HuH-7.5 (cell line): ENCODE measurements at places on chromosomes 5 and 9.

DNA sequence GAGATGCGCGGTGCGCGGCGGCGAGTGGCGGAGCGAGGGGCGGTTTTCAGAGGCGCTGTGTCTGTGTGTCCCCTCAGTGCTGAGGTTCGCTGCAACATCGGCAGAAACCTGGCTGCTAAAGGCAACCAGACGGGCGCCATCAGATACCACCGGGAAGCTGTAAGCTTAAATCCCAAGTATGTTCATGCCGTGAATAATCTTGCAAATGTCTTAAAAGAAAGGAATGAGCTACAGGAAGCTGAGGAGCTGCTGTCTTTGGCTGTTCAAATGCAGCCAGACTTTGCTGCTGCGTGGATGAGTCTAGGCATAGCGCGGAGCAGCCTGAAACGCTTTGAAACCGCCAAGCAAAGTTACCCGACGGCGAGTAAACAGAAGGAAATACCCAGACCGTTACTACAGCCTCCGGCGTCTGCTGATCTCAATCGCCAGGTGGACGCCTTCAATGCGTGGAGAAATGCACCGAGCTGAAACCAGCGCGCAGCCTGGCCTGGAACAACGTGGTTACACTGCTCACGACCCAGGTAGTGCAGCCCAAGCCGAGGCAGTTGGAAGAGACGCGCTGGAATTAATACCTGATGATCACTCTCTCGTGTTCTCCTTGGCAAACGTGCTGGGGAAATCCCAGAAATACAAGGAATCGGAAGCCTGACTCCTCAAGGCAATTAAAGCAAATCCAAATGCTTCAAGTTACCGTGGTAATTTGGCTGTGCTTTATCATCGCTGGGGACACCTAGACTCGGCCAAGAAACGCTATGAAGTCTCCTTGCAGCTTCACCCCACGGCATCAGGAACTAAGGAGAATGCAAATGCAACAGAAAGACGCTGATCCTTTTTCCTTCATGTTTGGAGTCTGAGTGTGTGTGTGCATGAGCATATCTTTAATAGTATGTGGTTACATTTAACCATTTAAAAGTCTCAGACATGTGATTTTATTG lies 15.9 kb downstream of the OR2V1 start:
- no peak for DNase-seq

DNA sequence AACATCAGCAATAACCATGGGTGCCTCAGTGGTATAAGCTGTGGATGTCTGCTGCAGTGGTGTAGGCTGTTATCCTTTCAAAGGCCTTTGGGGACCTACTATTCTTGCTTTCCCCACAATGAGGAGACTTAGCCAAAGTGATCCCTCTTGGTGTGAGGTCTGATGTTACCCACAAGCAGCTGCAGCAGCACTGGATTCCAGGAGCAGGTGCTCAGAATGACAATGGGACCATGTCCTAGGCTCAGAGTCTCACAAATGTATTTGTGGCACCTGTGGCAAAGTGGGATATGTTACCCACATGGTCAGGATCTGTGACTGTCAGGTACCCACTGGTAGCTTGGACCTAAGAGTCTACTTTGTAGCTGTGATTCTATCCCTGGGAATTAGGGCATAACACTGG lies 70.4 kb downstream of the RNF130 start:
- no peak for DNase-seq

- DNase-seq, result no peak
Measured at GRCh38 chr5:14438195-14438606, 143.4 kb upstream of the OTULINL start.

GRCh38 chr5:154197801-154198491 lies 7.4 kb downstream of the GALNT10 start:
- DNase-seq, result no peak

DNA sequence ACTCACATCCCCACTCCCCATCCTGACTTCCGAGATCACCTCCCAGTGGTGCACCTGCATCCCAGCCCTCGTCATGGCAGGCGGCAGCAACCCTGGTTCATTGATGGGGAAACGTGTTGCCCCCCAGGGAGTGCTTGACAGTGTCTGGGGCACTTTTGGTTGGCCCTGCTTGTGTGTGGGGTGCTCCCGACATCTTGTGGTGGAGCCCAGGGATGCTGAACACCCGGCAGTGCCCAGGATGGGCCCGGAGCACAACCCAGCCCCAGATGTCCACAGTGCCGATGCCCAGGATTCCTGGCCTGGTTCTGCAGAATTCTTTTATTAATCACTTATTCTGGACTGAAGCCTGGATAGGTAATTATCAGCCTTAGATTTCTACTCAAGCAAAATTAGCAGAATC lies 3.7 kb downstream of the MRPL36 start:
- DNase-seq, result no peak

DNA sequence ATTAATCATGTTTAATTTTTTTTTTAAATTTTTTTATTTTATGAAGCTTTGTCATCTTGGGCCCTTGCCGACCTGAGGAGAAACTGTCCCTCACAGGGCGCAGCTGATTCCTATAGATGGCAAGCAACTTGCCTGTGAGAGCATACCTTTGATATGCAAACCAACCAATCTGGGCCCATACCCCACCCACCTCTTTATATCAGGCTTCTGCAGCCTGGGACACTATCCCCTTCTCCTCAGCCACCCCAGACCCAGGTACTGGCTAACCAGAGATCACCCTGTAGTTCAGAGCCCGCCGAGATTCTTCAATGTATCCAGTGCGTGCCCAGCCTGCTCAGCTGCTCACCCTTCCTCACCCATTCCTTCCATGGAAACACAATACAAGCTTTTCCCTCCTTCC lies 18.7 kb upstream of the AGGF1 start:
- DNase-seq, result no peak

DNA sequence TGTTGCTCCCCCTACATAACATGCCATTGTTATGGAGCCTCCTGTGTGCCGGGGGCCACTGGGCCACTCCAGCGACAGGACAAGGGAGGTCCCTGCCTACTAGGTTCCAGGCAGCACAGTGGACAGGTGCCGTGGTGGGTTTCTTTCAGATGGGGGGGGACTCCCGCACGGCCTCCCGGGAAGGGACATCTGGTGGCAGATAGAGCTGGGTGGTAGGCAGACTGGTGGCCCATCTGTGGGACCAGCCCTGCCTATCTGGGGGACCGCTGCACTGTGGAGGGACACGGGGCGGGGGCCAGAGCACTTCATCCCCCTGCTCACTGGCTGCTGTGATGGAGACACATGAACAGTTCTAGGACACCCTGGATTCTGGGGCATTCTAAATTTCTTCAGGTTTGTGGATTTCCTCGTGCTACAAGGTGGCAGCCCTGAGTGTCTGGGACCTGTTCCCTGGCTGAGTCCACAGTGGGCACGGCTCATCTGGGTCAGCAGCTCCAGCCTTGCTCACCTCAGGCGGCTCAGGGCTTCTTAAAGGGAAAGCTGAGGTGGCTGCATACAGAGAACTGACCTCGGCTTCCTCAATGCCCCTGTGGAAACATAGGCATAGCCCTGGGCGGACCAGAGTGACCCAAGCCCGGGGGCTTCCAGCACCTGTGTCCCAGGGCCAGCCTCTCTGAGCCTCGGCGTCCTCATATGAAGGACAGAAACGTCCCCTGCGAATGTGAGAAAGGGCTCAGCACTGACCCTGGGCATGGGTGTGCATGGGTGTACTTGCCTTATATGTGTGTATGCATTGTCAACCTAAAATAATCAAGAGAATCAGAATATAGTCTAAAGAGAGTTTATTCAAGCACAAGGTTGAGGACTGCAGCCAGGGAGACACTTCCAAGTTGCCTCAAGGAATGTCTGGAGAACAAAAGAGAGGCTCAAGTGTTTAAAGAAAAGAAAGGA lies 22.5 kb downstream of the FGD3 start:
- DNase-seq, result no peak

- DNase-seq, result no peak
Measured at GRCh38 chr9:121447321-121447834, 52.3 kb downstream of the GGTA1 start.

DNA sequence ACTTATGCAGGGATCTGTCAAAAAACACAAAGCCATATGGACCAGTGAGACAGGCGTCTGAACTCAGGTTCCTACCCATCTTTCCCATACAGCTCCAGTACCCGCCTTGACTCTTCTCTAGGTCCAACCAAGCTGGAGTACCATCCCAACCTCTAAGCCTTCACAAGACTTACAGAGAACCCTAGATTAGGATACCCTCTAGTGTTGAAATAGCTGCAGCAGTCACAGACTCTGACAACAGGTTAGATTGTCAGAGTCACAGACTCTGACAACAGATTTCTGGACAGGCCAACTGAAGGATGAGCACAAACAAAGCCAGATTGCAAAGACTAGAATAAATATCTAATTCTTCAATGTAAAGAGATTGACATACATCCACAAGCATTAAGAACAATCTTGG lies 266.1 kb downstream of the GRIA1 start:
- no peak for DNase-seq

GRCh38 chr9:134205672-134206310 lies 41.4 kb upstream of the RNU6ATAC start:
- DNase-seq, result no peak

- DNase-seq, result no peak
Measured at GRCh38 chr5:60223342-60223741, 329.8 kb upstream of the PDE4D start.

DNA sequence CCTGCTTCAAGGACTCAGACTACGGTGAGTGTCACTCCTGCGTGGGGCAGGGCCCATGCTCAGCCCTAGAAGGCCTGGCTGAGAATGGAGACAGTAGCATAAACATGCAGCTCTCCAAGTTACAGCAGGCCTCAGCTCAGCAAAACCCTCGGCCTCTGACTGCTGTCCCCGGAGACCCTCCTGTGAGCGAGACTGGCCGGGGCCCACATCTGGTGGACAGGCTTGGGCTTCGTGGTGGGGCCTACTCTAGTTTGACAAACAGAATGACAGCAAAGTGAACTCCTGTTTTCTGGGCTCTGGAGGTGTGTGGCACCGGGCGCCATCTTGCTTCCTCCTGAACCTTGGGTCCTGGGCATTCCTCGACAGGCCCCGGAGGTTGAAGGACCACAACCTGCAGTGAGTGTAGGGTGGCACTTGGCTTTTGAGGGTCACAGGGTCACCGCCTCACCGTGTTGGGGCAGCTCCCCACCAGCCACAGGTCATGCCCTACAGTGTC lies 97.5 kb downstream of the PHF2 start:
- DNase-seq, result no peak

DNA sequence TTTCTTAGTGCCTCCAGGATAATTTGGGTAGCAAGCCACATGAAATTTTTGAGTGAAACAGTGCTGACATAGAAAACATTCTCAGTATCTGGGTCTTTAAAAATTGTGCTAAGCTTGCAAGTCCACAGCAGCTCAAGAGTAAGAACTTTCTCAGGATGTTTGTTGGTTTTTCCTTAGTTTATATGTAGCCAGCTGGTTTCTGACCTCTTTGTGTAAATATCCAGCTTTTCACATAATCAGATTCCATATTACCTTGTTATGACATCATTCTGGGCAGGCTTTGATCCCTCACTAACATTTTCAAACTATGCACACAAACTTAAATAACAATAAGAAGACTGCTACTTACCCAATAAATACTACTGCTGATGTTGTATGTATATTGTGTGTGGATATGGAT lies 82.9 kb upstream of the VCAN start:
- DNase-seq, result no peak

- DNase-seq, result no peak
Measured at GRCh38 chr5:13276156-13276555, 668.3 kb downstream of the DNAH5 start.

DNA sequence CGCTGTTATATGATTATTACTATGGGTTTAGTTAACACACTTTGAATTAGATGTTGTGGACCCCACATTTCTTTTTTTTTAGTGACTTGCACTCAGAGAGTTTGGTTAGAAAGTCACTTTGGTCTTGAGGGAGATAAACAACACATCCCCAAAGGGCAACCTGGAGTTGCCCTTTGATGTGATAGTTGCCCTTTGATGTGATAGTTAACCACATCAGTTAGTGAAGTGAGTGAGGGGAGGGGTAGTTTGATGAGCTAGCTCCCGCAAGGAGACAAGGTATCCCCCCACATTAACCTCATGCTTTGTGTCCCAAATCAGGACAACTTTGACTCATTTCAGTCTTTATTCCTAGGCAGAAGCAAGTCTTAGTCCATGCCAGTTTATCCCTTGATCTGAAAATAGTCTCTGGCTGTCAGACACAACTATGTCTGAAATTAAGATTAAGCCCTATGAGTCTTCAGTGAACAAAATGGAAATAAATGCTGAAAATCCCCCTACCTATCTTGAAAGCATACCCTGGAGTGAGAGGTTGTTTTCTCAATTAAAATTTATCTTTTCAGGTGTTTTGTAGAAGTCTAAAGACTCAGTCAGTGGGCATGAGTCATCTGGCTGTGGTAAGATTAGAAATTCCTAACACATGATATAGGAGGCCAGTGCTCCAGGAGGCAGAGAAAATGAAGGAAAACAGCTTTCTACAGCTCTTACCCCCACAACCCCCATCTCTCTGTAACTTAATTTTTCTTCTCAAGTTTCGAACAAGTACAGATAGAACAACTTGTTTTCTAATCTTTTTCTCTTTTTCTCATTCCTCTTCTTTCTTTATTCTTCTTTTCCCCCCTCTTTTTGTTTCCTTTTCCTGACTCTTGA lies 208.9 kb upstream of the DMRTA1 start:
- DNase-seq, result no peak

DNA sequence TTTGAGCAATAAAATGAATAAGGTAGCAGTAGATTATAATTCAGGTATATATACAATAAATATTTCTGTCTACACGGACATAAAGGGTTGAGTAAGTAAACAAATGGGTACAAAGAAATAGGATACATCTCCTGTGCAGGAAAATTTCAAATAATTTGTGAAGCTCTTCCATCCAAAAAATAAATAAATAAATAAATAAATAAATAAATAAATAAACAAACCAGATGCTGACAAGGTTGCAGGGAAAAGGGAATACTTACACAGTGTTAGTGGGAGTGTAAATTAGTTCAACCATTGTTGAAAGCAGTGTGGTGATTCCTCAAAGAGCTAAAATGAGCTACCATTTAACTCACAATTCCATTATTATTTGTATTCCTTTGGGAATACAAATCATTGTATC lies 227.3 kb upstream of the CDH18 start:
- no peak for DNase-seq

GRCh38 chr9:80013891-80014290 lies 442.1 kb downstream of the TLE4 start:
- no peak for DNase-seq

GRCh38 chr5:180782748-180783147 lies 19.9 kb downstream of the MGAT1 start:
- DNase-seq, result no peak
